ENCODE measurements at places on chromosomes 1 and 21.

GRCh38 chr21:43270800-43271301, 102.0 kb downstream of the CRYAA start:
- no peak for DNase-seq

DNA sequence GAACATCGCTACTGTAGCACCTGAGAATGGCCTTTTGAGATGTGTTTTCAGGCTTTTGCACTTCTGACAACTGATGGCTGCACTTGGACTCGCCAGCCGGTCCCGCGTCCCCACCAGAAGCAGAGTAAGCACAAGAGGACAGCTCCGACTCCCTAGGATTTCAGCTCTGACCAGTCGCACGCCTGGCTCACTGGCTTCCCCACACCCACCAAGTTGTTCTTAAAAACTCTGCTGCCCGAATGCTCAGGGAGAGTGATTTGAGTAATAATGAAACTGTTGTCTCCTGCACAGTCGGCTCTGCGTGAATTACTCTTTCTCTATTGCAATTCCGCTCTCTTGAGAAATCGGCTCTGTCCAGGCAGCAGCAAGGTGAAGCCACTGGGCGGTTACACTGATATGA, 40.2 kb upstream of the NLRP3 start:
- no peak for DNase-seq

DNA sequence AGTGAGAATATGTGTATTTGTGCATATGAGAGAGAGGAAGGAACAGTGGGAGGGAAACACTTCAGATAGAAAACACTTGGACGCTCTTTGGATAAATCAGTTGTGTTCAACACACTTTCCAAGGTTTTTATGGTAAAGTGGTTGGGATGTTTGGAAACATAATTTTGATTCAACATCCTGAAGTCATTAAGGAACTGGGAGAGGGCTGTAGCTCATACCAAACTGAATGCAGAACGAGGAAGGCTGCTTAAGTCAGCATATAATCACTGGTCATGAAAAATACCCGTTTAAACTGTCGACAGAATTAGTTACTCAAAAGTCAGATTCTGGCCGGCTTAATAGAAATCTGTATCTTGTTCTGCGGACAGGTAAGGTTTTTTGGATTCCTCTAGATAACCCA, 14.9 kb downstream of the LIX1L start:
- DNase-seq: no peak

GRCh38 chr1:2053217-2053616, 3.0 kb downstream of the PRKCZ start:
- no peak for DNase-seq

- peak; percentile 15 for DNase-seq
Measured at GRCh38 chr1:35298464-35298863, 30.0 kb downstream of the ZMYM4 start.

DNA sequence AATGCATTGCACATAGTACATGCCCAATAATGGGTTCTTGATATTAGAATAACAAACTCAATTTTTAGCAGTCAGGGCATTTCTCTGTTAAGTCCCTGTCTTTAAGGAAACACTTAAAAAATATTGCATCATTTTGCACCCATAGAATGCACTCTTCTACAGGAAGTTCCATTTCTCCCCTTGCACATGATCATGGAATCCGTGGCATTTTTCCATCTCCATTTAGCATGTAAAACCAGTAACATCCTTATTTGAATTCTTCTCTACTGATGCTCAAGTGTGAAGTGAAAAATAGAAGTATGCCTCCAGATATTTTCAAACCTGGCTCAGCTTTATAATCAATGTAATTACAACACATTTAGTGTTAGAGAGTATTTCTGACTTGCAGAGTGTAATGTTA, 192.8 kb downstream of the RWDD3 start:
- DNase-seq: no peak

DNA sequence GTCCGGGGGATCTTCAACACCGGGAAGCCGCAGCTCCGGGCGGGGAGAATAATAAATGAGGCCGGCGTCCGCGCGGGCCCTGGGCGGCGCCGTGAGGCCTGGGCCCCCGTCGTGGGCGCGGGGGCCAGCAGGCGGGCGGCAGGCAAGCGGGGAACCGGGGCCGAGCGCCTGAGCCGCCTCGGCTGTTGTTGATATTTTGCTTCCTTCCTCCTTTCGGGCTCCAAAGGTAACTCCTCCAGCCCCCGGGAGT, at the start of gene MEF2D:
Gene MEF2D (minus strand): TSS at position 233 of the 250 bp plus-strand sequence. CDS start 17,483 bp downstream, outside the sequence.
- DNase-seq: no peak

DNA sequence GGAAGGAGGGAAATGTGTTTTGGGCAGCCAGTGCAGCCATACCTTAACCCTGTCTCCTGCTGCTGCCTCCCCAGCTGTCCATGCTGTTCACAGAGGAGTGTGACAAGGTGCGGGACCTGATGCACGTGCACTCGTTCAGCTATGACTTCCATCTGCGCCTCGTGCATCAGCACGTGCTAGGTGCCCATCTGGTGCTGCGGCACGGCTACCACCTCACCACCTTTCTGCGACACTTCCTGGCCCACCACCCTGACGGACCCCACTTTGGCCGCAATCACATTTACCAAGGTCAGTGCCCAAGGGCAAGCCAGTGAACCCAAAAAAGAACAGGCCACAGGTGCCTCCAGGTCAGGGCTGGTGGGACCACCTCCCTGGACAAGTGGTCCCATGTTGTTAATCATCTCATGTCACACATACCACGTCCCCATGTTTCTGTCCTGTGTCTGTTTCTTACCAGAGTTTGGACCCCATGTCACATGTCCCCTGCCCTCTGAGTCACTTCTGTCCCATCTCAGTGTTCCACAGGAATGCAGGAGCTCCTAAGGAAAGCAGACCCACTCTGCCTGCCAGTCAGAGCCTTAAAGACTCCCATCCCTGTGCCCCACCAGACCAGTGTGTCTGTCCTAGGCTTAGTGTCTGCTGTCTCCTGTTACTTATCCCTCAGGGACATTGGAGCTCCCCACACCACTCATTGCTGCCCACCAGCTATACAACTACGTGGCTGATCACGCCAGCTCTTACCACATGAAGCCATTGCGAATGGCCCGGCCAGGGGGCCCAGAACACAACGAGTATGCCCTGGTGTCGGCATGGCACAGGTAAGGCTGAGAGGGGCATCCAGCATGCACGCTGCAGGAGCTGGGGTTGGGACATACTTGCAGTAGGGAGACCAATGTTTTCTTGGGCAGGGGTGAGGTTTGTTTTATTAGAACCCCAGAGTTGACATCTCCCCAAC, 6.6 kb downstream of the HYI start:
- no peak for DNase-seq

DNA sequence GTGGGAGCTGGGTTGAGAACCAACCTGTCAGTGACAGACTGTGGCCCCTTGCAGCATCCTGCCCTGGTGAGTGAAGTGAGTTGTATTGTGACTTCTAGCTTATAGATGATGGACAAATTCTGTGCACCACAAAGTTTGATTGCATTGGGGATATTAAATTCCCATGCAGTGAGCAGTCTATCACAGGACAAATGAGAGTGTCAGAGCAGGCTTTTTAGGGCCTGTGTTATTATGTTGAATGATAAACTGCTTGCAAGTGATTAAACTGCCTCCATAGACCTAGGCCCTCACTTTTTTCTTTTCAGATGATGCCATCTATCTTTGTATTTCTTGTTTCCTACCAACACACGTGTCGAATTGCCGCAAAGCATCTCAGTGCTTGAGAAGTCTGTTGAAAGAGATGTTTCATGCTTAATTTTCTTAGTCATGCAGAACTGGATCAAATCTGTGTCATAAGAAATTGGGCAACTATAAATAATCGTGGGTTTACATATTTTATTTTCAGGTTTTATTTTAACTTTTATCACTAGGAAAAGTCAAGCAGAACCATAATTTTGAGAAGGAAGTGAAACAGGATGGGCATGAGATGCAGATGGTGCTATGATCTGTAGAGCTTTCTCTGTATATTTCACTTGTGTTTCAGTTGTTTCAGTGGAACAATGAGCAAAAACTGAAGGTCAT, 199.2 kb downstream of the S1PR1 start:
- no peak for DNase-seq

DNA sequence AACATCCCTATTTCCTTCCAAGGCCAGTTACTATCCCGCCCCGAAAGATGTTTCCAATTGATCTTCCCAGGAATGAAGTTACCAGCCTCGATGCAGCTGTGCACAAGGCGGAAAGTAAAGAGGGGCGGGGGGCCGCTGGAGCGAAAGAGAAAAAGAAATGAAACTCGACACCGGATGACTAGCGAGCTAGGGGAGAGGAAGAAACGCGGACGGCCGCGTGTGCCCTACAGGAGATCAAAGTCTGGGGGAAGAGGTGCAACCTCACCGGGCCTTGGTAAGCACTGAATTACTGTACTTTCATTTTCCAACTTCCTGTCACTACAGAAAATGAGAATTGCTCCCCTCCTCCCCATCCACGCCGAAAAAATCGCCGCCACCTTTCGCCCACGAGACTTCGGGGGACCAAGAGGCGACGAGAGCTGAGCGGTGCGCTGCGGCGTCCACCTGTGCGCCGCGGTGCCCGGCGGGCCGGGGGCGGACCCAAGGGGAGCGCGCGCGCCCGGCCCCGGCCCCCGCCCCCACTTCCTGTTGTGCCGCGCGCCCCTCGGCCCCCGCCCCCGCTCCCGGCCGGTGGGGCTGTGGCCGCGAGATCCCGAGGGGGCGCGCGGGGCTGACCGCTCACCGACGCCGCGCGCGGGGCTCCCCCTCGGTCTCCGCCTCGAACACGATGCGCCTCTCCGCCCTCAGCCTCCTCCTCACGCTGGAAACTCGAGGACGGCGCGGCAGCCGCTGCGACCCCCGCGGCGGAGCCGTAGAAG, 622 bp downstream of the ELK4 start:
- peak; percentile 71 for DNase-seq

- peak; percentile 48 for DNase-seq
Measured at GRCh38 chr1:110765640-110766335, 91.0 kb upstream of the KCNA3 start.

DNA sequence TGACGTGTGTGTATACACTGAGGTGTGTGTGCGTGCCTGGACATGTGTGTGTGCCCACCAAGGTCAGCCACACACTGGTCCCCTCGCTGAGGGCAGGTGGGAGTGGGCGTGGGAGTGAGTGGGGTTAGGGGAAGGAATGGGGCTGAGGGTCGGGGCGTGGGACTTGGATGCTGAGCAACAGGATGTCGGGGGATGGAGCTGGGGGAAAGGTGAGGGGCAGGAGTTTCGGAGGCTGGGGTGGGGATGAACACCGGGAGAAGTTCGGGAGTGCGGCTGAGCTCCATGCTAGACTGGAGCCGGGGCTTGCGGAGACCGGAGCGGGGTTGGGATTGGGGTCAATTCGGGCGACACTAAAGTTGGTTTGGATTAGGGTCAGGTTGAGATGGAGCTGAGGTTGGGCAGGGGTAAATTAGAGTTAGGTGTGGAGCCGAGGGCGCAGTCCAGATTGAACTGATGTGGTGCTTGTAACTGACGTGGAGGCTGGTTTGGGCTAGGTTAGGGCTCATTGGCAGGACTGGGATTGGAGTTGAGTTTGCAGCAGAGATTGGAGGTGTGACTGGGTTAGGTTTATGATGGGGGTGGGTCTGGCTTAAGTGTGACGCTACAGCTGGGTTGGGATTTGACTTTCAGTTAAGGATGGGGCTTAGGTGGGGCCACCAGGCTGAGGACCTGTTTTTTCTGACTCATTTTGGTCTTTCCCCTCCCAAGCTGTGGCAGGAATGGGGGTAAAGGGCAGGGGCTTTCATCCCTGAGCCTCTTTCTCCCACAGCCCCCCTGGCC, 3.3 kb upstream of the GUCA2A start:
- DNase-seq: no peak

GRCh38 chr1:234875953-234876855, 252.4 kb downstream of the TOMM20 start:
- no peak for DNase-seq

DNA sequence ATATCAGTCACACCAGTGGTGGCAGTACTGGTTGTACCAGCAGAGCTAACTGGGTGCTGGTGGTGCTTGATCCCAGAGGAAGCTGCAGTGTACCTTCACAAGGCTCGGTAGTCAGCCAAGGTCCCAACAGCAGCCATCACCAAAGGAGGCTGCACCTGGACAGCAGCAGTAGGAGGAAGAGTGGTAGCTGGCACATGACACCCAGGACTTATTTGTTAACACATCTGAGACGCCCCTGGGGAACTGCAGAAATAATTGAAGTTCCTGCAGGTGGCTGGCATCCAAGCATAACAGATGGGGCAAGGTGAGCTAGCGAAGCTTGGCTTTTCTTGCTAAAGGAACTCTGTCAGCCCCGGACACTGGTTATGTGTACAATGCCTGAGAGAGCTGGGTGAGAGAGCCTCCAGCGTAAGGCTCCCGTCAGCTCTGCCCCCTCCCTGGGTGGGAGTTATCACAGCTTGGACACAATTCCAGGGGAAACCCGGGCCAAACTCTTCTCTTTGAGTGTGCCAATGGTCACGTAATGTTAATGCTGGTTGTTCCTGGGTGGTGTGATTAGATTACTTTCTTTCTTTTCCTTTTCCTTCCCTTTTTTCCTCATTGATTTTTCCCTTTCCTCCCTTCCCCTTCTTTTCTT, 29.1 kb upstream of the PARP1 start:
- no peak for DNase-seq

DNA sequence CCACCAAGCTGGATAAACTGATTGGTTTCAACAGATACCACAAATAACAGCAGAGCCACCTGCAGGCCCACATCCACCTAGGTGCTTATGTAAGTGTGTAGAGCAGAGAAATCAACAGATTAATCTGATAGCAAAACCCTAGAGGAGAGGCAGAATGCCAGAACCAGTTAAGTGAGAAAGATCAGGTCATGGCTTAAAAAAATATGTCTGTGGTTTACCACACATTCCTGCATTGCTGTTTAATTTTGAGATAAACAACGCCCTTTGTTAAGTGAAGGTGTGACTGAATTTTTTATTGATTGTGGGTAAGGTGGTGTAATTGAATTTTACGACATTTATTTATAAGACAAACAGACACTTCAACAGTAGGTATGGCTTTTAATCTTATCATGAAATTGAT, 21.2 kb downstream of the CRNN start:
- no peak for DNase-seq

DNA sequence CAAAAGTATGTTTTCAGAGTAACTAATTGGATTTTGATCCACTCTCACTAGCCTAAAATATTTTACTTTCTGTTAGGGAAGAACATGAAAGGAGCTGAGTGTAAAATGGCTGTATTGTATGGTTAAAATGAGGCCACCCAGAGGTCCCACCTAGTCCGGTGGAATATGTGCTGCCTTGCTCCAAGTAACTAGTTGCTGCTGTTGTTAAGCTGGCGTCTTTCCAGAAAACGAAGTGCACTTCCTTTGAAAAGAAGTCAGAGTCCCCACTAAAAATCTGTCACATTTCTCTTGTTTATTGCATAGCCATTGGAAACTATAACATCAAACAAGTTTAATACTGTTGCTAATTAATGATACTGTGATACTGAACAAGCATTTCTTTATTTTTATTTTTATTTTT, 3.2 kb downstream of the SLC25A33 start:
- DNase-seq: no peak

All from stimulated activated CD4-positive, alpha-beta T cell treated with anti-CD3 and anti-CD28 coated beads, Interleukin-1b, Interleukin-23, amount 100 ng/mL, for 4 hours (primary cell).